ENCODE measurements at places on chromosomes 3 and 15.

DNA sequence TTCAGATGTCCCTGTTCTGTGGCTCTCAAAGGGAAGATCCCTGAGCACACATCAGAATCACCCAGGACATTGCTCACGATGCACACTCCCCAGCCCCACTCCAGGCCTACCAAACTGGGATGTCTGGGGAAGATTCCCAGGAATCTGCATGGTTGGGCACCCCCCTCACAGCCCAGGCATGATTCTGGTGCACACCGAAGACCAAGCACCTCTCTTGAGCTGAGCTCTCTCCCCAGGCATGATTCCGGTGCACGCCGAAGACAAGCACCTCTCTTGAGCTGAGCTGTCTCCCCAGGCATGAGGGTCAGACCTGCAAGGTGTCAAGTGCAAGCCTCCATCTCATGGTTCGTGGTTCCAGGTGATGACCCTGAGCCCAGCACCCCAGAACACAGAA is 112.2 kb upstream of the MEF2A start:
- no peak for DNase-seq

DNA sequence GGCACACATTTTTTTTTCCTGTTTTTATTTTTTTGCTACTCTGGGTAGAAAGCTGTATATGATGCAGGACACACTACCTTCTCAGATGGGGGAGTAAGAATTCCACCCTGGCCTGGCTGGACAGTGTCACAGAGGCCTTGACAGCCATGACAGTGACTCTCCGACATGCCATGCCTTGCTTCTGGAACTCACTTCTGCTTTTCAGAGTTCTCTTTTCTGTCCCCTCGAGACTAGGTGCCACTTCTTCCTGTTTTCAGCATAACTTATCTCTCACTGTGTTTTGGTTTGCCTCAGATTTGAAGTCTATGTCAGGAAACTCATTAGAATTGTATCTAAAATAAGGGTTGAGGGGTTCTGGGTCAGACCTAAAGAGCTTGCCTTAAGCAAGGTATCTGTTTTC is 69.1 kb upstream of the SEC13 start:
- DNase-seq = no peak

GRCh38 chr3:71581457-71582035 is 2.0 kb downstream of the FOXP1 start:
- peak; percentile 50 for DNase-seq

DNA sequence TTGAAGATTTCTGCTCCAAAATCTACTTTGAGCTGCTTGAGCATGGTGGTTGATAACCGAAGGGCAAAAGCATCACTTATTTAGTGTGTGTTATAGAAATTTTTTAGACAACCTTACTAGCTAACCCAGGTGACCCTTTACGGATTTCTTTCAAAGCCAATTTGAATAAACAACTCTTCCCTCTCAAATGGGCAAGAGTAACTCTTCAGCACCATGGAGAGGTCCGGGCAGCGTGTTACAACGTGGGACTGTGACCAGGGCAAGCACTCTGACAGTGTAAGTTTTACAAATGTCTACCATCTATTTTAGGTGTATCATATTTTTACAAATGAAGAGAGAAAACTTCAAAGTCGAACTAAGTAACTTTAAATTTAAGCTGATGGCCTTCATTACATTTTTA is 471.8 kb downstream of the MFSD1 start:
- DNase-seq = peak; percentile 59

GRCh38 chr15:101490922-101491733 is 1.6 kb upstream of the PCSK6 start:
- DNase-seq = no peak

GRCh38 chr3:55272031-55272645 is 215.0 kb downstream of the WNT5A start:
- no peak for DNase-seq

- DNase-seq = peak; percentile 45
Observed at GRCh38 chr3:196186651-196187573, 24.3 kb downstream of the ZDHHC19 start.

DNA sequence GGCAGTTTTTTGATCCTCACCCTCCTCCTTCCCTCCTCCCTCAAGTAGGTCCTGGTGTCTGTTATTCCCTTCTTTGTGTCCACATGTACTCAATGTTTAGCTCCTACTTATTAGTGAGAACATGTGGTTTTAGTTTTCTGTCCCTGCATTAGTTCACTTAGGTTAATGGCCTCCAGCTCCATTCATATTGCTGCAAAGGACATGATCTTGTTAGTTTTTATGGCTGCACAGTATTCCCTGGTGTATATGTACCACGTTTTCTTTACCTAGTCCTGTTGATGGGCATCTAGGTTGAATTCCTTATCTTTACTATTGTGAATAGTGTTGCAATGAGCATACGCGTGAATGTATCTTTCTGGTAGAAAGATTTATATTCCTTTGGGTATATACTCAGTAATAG is 61.7 kb upstream of the FGF7 start:
- DNase-seq = no peak

DNA sequence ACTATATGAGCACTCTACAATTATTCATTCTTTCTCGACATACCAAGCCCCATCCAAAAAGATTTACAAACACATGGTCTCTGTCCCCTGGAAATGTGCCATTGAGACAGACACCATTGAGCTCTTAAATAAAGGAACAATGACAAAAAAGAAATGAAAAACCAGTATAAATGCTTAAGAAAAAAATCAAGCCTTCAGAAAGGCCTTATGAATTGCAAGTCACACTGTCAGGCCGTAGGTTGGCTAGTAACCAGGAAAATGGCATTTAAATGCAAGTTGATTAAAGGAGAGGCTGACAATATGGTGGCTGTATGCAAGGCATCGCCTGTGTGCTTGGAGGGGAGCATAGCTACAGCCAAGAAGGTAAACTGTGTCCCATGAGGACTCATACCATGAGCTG is 49.7 kb downstream of the SRGAP3 start:
- no peak for DNase-seq

DNA sequence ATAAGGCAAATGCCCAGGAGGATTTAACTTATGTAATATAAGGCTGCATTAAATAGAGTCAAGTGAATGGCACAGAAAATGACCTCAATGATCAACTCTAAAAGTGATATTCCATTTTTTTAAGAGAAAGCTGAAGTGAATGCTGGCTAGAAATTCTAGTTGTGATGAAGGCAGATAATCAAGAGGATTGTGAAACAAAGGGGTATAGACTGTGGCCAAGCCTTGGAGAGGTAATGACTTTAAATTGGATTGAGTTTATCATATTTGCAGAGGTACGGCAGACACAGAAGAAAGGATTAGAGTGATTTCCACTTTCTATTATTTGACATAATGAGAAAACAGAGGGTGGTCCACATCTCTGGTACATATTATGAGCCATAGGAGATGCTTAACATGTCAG is 269.2 kb downstream of the MECOM start:
- no peak for DNase-seq

DNA sequence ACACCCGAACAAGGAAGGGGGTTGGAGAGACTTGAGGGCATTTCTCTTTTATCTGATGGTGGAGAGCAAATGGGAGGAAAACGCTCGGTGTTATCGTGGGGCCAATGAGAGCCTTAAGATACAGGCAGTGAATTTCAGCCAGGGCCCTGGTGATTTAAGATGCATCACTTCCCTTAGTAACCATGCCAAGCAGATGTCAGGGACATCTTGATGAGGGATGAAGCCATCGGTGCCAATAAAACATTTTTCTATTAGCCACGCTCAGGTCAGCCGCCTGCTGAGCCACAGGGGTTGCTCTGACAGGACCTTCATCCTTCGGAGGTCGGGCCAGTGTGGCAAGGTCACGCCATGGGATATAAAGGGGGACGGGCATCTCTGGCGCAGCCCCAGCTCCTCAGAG is 10.6 kb downstream of the IQSEC1 start:
- DNase-seq = no peak

DNA sequence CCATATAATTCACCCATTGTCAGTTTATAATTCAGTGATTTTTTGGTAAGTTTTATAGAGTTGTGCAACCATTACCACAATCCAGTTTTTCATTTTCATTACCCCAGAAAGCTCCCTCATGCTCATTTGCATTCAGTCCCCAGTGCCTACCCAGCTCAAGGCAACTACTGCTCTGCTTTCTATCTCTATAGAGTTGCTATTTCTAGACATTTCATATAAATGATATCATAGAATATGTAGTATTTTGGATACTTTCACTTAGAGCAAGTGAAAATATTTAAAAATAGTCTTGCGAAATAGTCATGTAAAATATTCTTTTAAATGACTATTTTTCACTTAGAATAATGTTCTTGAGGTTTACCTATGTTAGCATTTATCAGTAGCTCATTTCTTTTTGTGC is 42.1 kb downstream of the ZNF654 start:
- no peak for DNase-seq

- DNase-seq = no peak
Observed at GRCh38 chr3:13299531-13300155, 120.5 kb downstream of the NUP210 start.
